ENCODE measurements at places on chromosomes 2 and 18. TPM values are rescaled to one million over a fixed set of nuclear protein-coding genes. Genes with fewer than 3 reads are reported as not detected.

CNDP1 gene
- not detected for total RNA-seq

SERPINB4 gene
- total RNA-seq = not detected

RNF125 gene
- total RNA-seq = 22.8 TPM

PDE11A gene
- total RNA-seq = 1.1 TPM

CXCR1 gene
- 2.3 TPM for total RNA-seq

SLC35F6 gene
- 50.1 TPM for total RNA-seq

MREG gene
- 7.5 TPM for total RNA-seq

CHRNG gene
- total RNA-seq = not detected

NETO1 gene
- 16.8 TPM for total RNA-seq

TIMM21 gene
- total RNA-seq = 29.7 TPM

NGEF gene
- total RNA-seq = 1.3 TPM

SLC38A11 gene
- total RNA-seq = 2.2 TPM

SLC40A1 gene
- 55.2 TPM for total RNA-seq

CD207 gene
- total RNA-seq = not detected

IL36G gene
- total RNA-seq = not detected

CCDC68 gene
- total RNA-seq = 17.5 TPM

LYPD6 gene
- total RNA-seq = under 0.01 TPM

PLGLB1 gene
- 2.0 TPM for total RNA-seq

SH3YL1 gene
- 32.4 TPM for total RNA-seq

PROKR1 gene
- under 0.01 TPM for total RNA-seq

KRTCAP3 gene
- total RNA-seq = 2.0 TPM

TTN gene
- total RNA-seq = 59.8 TPM

C1QL2 gene
- total RNA-seq = not detected

TBR1 gene
- total RNA-seq = not detected

GYPC gene
- 115 TPM for total RNA-seq

SLC11A1 gene
- 69.9 TPM for total RNA-seq

SERPINB2 gene
- total RNA-seq = 0.44 TPM

ZNF516 gene
- total RNA-seq = 22.3 TPM

SP110 gene
- total RNA-seq = 20.3 TPM

CSRNP3 gene
- 0.51 TPM for total RNA-seq

DYNAP gene
- total RNA-seq = not detected

OR6B2 gene
- total RNA-seq = not detected

NEB gene
- 1.5 TPM for total RNA-seq

IL1B gene
- total RNA-seq = not detected

MCEE gene
- 53.2 TPM for total RNA-seq

NEU4 gene
- total RNA-seq = 0.75 TPM

APOB gene
- total RNA-seq = 1.5 TPM

FABP1 gene
- not detected for total RNA-seq

CASP8 gene
- 26.4 TPM for total RNA-seq

ZRANB3 gene
- total RNA-seq = 2.4 TPM

NYAP2 gene
- not detected for total RNA-seq

PER2 gene
- total RNA-seq = 2.9 TPM

FBXO41 gene
- total RNA-seq = 0.98 TPM

CYP27A1 gene
- 29.9 TPM for total RNA-seq

RTP5 gene
- 0.33 TPM for total RNA-seq

SNORC gene
- not detected for total RNA-seq

CYP27C1 gene
- 0.51 TPM for total RNA-seq

ITGA4 gene
- 10.9 TPM for total RNA-seq

CABLES1 gene
- total RNA-seq = 44.9 TPM

LYPD1 gene
- total RNA-seq = not detected

CROCC2 gene
- not detected for total RNA-seq
